ENCODE measurements at places on chromosomes 16 and 17. TPM values are rescaled to one million over a fixed set of nuclear protein-coding genes. Genes with fewer than 3 reads are reported as not detected.

The PIRT gene
- total RNA-seq: not detected

The CRISPLD2 gene
- 4.3 TPM for total RNA-seq

The DNASE1L2 gene
- 0.80 TPM for total RNA-seq

The SDR42E2 gene
- not detected for total RNA-seq

The OR3A2 gene
- total RNA-seq: not detected

The DHRS11 gene
- 10.9 TPM for total RNA-seq

The BCO1 gene
- total RNA-seq: 1.1 TPM

The HEATR9 gene
- total RNA-seq: not detected

The HOXB2 gene
- total RNA-seq: 1.0 TPM

The CDRT15 gene
- not detected for total RNA-seq

The HOXB6 gene
- 3.5 TPM for total RNA-seq

The P2RX5 gene
- 27.4 TPM for total RNA-seq

The TP53TG3C gene
- total RNA-seq: 0.79 TPM

The NUDT7 gene
- 5.1 TPM for total RNA-seq

The KRT25 gene
- total RNA-seq: not detected

The UTS2R gene
- not detected for total RNA-seq

The TLCD1 gene
- 44.2 TPM for total RNA-seq

The TBC1D3H gene
- total RNA-seq: not detected

The TBC1D3C gene
- 0.07 TPM for total RNA-seq

The TBC1D3E gene
- total RNA-seq: not detected

The KIF19 gene
- not detected for total RNA-seq

The ALDOC gene
- total RNA-seq: 2.1 TPM

The TEKT3 gene
- not detected for total RNA-seq

The MRC2 gene
- total RNA-seq: 55.0 TPM

The CCL23 gene
- total RNA-seq: not detected

The SOX8 gene
- total RNA-seq: 2.1 TPM

The OR1F1 gene
- total RNA-seq: 0.18 TPM

The NHLRC4 gene
- 0.15 TPM for total RNA-seq

The CTRL gene
- 1.6 TPM for total RNA-seq

The ACAP1 gene
- total RNA-seq: 3.7 TPM

The CA5A gene
- total RNA-seq: not detected

The GAS2L2 gene
- total RNA-seq: 0.09 TPM

The CSH2 gene
- not detected for total RNA-seq

The KRTAP3-1 gene
- total RNA-seq: not detected

The CCL11 gene
- not detected for total RNA-seq

The EMC8 gene
- 74.0 TPM for total RNA-seq

The TMEM238L gene
- total RNA-seq: not detected

The CHP2 gene
- total RNA-seq: not detected

The ZNF23 gene
- 7.4 TPM for total RNA-seq

The SYNGR3 gene
- total RNA-seq: 5.5 TPM

The OR2C1 gene
- total RNA-seq: not detected

The ULK2 gene
- 9.9 TPM for total RNA-seq
